Astrocyte of the cerebellum (primary cell): ENCODE measurements at places on chromosomes 4 and X.

DNA sequence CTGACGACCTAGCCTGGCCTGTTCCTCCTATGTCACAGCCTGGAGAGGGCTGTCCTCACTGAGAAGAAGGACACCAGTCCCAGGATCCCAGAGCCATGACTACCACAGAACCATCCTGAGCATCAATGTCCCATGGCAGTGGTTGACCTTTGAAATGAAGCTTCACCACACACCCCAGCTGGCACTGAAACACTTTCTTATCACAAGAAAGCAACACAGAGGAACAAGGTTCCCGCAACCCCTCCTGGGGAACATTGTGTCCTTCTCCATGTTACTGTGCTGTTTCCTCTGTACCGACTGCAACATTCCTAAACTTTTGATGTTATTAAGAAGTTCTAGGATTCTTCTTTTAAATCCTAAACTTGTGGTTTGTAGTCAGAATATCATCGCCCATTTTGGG is 21.2 kb upstream of the FAM156A start:
- DNase-seq = no peak

DNA sequence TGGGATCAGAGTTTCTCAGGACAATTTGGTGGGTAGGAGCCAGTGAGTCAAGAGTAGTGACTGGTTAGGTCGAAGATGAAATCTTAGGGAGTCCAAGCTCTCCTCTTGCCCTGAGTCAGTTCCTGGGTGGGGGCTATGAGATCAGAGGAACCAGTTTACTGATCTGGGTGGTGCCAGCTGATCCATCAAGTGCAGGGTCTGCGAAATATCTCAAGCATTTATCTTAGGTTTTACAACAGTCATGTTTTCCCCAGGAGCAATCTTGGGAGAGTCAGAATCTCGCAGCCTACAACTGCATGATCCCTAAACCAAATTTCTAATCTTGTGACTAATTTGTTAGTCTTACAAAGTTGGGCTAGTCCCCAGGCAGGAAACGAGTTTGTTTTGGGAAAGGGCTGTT is 1833.2 kb upstream of the PCDH7 start:
- DNase-seq = no peak

GRCh38 chr4:148443512-148444295 is 1.5 kb upstream of the NR3C2 start:
- no peak for DNase-seq

DNA sequence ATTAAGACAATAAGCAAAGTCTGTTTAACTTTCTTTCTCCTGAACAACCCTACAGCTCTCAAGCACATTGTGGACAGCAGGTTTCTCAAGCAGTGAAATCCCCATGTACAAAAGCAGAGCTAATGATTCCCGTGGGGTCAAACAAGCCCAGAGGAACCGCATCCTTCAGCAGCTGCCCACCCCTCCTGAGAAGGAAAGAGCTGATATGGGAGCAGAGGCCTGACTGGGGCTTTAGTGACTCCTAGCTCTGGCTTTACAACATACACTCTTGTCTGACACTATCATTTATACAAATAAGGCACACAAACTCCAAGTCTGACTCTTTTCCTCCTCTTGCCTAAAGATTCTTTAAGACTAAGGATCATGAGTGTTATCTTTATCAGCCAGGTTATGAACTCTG is 32.8 kb downstream of the HDAC8 start:
- DNase-seq = no peak

GRCh38 chrX:11609109-11609508 is 56.6 kb downstream of the ARHGAP6 start:
- DNase-seq = no peak
